ENCODE measurements at places on chromosomes 2 and 18. TPM values are rescaled to one million over a fixed set of nuclear protein-coding genes. Genes with fewer than 3 reads are reported as not detected.

Gene CCDC74B
- 2.4 TPM for total RNA-seq

Gene CENPA
- 0.99 TPM for total RNA-seq

Gene RAB17
- 37.9 TPM for total RNA-seq

DNA sequence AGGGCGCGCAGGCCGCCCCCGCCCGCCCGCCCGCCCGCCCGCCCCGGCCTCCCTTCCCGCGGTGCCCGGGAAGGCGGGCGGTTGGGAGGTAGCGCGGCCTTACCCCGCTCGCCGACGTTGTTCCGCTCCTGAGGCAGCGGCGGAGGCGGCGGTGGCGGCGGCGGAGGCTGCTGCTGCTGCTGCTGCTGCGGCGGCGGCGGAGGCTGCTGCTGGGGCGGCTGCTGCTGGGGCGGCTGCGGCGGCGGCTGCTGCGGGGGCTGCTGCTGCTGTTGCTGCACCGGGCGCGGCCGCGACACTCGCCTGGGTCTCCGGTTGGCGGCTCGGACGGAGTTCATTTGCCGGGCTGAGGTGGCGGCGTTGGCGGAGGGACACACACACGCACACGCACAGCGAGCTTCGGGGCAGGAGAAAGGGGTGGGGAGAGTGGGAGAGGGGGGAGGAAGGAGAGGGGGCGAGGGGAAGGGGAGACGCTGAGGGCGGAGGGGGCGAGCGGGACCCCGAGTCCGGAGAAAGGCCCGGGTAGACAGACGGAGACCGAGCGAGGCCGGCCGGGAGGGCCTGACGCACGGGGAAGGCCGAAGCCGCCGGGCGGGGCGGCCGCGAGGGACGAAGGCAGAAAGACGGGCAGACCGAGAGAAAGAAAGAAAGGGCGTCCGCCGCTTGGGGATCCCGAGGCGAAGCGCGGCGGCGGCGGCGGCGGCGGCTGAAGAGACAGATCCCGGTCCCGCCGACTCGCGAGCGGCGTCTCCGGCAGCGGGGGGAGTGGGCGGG is 727 bp downstream of the FBXO11 start:
- peak; percentile 66 for DNase-seq

GRCh38 chr2:71951718-71952404 is 195.8 kb downstream of the CYP26B1 start:
- DNase-seq = no peak

DNA sequence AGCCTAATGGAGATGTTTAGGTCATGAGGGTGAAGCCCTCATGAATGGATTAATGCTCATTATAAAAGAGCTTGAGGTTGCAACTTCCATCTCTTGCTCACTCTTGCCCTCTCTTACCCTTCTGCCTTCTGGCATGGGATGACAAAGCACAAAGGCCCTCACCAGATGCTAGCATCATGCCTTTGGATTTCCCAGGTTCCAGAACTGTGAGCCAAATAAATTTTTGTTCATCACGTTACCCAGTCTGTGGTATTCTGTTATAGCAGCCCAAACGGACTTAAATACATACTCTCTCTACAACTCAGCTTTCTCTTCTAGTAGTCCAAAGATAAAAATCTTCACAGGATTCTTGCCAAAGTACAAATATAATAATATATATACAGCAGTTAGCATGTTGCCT is 75.8 kb downstream of the LNPK start:
- DNase-seq = no peak

DNA sequence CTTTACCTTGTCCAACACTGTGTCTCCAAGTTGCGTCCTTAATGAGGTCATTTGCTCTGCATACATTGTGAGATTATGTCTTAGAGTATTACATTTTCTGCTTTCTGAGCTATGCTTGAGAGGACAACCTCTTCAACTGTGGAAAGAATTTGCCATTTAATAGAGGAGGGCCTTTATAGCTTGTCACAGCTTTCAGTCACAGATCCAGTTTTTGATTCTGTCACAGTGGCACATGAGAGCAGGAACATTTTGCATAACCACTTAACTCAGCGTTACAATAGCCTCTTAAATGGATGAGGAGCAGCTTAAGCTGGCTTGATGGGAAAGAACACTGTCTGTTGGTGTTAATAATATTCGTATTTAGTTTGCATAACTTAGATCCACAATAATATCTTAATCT is 63.0 kb downstream of the RHBDD1 start:
- DNase-seq = no peak

DNA sequence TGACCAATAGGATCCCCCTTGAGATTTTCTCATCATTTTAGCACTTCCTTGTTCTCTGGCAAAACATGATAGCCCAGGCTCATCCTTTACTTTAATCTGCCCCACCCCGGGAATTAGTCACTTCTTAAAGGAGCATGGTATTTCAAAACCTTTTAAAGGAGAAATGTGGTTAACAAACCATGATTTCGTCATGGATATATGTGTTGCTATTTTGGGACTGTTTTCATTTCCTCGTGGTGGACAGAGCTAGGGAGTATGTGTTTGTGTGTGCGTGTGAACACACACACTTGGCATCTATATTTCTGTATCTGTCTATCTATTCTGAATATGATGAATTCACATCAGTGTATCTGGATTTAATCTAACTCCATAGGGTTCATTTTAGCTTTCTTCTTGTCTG is 128.1 kb downstream of the BIRC6 start:
- DNase-seq = no peak

All from left lung (tissue), 14 donors.